ENCODE measurements at places on chromosomes 2 and 18.

- no peak for DNase-seq
Observed at GRCh38 chr2:34570266-34570872, 971.3 kb upstream of the FAM98A start.

DNA sequence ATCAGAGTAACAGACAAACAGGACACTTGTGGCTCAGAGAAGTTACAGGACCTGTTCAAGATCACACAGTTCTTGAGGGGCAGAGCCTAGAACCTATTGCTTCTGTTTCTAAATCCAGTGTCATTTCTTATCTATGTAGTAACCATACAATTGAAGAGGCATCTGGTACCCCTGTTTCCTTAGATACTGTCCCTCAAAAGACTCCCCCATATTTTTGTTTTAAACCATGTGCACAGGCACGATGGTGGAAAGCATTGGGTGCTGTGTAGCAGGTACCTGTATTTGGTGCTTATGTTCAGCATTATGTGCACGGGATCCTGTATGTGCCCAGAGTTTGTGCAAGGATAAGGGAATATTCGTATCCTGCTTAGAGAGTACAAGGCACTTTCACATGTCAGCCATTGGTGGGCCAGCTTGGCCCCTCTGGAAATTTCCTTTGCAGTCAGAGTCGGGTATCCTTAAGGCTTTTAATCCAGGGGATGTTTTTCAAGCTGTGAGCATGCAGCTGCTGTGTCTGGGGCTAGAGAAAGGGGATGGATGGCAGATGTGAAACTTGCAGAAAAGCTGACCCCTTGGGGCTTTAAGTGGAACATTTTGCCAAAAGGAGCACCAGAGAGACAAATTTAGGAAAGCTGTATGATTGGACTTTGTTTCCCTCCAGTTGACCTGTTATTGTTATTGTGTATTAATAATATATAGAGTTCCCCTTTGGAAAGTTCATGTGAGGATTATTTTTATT lies 2.1 kb downstream of the LBH start:
- DNase-seq, result no peak

DNA sequence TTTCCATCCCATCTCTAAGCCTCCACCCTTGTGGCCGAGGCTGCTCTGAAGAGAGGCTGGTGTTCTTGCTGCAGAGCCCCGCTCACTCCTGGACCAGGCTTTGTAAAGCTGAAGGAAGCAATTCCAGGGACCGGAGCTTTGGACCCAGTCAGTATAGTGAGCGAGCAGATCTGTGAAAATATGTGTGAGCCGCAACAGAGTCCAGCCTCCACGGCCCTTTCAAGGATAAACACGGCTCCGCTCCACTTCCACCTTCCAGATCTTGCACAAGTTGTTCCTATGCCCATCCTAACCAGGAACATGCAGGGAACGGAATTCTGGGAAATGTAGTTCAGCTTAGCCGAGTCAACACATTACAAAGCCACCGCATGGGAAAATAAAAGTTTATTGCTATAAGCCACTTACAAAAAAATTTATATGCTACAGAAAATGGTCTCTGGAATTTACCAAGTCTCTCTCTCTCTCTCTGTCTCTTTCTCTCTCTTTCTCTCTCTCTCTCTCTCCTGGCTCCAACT lies 151.7 kb upstream of the ZNF521 start:
- DNase-seq, result no peak

DNA sequence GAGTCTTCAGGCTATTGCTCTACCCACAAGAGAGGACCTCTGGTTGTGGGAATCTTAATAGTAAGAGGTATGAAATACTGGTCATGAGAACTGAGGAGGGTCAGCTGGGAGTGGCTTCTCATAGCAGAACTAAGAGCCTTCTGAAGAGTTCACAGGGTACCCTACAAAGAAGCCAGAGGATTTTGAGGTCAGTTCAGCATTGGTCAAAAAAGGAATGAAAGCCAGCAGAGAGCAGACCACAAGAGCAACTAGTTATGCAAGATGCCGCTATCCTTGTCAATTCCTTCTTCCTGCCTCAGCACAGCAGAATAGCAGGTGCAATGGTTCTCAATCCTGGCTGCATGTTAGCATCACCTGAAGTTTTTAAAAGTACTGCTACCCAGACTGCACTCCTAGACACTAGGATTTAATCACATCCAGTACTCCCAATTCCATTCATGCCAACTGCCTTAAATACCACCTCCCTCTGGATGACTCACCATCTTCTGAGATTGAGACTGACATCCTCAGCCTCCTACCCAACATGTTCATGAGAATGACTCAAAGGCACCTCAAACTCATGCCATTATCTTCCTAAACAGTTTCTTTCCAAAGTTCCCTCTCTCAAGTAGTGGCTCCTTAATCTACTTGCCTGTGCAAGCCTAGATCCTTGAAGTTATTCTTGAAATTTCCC lies 81.0 kb upstream of the RBMS1 start:
- DNase-seq, result no peak

DNA sequence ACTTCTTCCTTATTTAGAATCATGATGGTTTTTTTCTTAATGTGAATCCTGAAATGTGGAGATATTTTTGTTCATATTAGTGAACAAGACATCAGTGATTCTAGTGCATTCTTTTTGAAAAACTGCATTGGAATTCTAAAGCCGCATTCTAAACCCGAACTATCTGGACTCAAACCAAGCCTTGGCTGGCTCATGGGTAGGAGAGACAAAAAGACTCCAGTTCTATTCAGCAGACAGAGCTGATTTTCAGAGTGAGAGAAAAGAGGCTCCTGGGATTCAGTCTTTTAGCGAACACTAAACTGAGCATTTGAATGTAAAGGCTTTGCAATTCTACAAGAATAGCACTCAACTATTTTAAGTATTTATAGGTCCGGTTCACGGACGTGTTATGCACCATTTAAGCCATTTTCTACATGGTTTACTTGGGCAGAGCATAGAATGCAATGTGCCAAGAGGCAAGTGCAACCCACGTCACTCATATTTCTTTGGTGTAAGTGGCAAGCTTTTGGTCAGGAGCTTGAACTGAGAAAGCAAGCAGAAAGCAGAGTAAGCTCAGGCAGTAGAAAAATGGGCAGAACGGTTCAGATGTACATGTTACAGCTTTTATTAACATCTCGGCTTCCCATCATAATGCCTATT lies 227.3 kb upstream of the RAB12 start:
- DNase-seq, result no peak

DNA sequence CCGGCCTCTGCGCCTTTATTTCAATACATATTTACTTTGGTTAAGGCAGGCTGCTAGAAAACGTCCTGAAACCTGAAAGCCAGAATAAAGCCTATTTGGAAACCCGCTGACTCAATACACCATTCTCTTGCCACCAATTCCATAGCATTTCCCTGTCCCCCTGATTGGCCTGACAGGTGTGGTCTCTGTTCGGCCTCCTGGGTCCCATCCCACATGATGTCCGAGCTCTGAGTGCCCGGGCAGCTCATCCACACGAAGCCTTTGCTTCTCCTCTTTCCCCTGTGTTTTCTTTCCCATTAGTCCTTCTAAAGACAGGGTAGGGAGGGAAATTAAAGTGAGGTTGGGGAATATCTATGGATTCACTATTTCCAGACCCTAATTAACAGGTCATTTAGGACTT lies 42.6 kb upstream of the ZNF516 start:
- no peak for DNase-seq

DNA sequence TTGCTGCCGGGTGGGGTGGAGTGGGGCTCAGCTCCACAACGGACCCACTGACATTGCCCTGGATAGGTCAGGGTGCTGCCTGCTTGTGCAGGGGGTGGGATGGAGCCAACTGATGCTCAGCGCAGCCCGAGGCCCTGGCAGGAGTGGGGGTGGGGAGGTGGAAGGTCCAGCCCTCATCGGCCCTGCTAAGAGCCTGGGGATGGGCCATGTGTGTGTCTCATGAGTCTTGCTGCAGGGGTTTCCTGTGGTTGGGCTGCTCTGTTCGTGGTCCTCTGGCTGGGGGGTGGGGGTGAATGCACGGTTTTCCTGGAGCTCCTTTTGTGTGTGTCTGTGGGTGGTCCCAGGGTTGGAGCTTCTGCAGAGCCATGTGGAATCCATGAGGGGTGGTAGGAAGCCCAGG lies 39.4 kb upstream of the GALR1 start:
- no peak for DNase-seq

GRCh38 chr2:191217580-191217979 lies 27.6 kb upstream of the MYO1B start:
- no peak for DNase-seq

- DNase-seq, result no peak
Observed at GRCh38 chr2:1755436-1756191, 11.3 kb upstream of the PXDN start.

- no peak for DNase-seq
Observed at GRCh38 chr2:104254017-104254416, 599.9 kb upstream of the POU3F3 start.

- no peak for DNase-seq
Observed at GRCh38 chr2:10721396-10722251, at the start of gene ATP6V1C2. Gene ATP6V1C2, plus strand, starts transcription at chr2:10721630. Its CDS starts 1,220 bp downstream, at chr2:10722850.

- DNase-seq, result no peak
Observed at GRCh38 chr2:159773426-159773825, 24.6 kb downstream of the CD302 start.

DNA sequence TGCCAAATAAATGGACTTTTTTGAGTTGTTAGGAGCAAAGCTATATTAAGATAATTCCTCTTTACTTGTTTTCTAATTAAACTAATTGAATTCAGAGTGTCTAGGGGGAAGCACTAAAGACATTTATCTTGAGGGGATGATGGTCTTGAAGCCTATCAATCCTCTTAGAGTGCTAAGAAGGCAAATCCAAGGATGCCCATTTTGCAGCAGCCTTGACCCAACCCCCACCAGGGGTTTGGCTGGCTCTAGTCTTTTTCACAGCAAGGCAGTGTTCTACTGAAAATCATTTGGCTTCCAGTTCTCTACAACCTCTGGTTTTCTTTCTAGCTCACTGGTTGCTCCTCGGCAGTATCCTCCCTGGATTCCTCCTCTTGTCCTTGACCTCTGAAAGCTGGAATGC lies 6.5 kb upstream of the RAX start:
- DNase-seq, result no peak

- no peak for DNase-seq
Observed at GRCh38 chr2:105432749-105433148, 33.9 kb upstream of the FHL2 start.

DNA sequence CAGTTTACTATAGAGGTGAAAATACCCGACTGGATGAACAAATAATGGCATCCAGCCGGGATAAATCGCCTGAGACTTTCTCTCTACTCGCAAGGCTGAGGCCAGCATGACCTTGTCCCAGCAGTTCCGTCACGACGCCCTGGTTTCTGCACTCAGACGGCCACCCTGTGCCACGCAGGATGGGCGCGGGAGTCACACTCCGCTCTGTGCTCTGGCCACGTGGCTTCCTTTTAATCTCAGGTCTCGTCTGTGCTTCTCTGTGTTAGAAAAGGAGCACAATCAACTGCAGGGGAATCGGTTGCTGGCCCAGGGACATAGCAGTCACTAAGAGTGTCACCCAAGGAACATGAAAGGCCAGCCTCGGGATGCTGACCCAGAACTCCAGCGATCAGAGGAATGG lies 194.7 kb upstream of the PXDN start:
- DNase-seq, result no peak

DNA sequence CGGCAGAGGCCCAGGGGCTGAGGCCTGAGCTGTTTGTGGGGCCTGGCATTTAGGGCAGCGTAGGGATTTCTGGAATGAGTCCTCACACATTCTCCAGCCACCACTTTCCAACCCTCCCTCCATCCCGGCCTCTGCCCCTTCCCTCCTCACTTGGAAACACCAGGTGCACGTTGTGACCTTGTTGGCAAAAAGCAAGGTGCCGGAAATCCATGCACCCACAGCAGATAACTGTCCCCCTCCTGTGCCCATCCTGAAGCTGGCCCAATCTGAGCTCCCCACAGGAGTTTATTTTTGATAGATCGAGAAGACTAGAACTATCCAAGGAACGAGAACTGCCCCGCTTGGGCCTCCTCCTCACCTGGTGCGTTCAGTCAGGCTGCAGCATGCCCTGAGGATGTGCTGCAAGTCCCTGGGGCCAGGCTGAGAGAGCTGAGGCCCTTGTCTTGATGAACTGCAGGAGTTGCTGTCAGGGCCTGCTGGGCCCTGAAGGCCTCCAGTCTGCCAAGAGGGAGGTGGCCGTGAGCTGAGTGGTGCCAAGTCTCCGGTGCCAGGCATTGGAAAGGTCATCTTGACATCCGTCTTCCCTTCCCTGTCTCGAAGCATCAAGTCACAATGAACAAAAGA lies 55.8 kb downstream of the CTIF start:
- DNase-seq, result no peak

GRCh38 chr18:69890558-69890957 lies 57.1 kb downstream of the CD226 start:
- no peak for DNase-seq

DNA sequence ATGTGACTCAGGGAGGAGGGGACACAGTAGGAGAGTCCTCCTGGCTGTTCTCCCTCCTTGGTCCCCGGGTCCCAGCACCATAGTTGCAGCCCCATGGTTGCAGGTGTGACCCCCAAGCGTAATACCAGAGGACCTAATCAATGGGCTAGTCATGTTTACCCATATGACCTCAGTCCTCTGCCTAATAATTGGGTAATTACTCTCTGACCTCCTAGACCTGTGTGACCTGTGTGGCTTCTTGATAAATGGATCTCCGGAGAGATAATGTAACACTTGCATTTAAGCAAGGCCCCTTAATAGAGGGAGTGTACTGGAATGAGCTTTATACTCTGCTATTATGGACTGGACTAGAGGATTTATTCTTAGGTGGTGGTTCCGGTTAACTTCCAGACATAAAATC lies 32.2 kb upstream of the GMCL1 start:
- no peak for DNase-seq

DNA sequence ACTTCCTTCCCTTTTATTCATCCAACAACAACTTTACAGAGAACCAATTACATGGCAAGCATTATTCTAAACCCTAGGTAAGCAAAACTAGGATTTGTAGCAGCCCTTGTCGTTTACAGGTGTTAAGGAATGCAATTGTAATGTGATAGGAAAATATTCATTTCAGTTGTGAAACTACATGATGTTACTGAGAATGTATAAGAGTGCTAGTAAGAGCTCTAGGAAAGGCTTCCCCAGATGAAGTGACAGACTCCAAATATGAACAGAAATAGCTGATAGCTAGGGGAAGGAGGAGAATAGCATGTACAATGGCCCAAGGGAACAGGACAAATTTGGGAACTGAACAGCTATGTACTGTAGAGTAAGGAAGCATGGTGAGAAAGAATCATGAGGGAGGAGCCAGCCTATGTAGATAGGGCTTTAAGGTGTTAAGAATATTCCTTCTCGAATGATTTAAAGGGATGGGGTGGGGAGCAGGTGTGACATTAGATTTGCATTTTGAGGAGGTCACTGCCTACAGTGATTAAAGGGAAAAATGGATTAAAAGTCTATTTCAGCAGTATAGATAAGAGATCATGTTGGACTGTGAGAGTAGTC lies 31.7 kb downstream of the RPE start:
- no peak for DNase-seq

- DNase-seq, result no peak
Observed at GRCh38 chr2:232854082-232854481, 16.0 kb upstream of the SNORC start.

DNA sequence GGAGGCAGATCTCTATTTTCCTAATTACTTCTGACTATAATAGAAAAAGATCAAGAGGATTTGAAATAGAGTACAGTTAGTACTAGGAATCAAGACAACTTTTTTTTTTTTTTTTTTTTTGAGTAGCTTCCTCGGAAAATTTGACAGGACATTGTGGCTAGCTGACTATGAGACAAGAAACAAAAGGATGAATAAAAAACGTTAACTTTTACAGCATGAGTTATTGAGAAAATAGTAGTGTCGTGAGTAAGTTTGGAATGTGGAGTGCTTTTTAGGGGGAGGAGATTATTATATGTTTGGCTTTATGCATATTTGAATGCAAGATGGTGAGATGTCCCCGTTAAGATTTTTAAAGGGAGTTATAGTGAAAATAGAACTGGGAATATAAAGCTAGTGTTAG lies 27.7 kb upstream of the CPS1 start:
- no peak for DNase-seq

GRCh38 chr2:88574445-88574844 lies 52.8 kb downstream of the EIF2AK3 start:
- DNase-seq, result no peak
